Stimulated activated CD4-positive, alpha-beta T cell treated with anti-CD3 and anti-CD28 coated beads, Interleukin-2, amount 100 ng/mL, for 48 hours (primary cell): ENCODE measurements at places on chromosomes 7 and 10.
A peak's percentile ranks its signal among the peaks of the same experiment; 100 is the strongest.

DNA sequence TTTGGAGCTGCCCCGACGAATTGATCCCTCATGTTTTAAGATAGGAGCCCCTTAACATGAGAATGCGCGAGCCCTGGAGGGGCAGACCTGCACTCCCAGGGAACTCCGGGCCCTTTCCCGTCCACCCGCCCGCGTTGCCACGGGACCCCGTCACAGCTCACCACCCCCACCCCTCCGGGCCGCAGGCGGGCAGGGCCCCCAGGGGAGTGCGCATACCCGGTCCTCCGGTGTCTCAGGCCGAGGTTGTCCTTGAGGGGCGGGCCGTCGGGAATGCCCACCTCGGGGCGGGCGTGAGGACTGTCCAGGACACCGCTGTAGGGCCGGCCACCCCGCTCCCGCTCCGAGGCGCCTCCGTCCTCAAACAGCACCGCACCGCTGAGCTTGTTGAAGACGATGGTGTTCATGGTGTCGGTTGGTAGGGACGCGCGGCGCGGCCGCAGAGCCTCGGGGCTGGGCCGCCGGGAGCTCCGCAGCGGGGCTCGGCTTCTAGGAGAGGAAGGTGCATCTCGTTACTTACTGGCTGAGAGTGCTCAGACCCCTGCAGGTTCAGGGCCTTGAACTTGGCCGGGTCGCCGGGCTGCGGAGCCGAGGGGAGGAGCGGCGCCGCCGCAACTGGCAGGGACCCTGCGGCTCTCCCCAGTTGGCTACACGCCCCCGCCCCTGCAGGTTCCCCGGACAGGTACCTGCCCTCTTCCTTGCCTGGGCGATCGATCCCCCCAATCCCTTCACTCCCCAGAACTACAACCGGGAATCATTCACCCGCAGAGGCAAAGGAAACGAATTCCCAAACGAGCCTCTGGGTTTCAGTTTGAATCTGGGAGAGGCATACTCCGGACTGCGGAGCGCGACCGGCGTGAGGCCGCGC lies 2.4 kb downstream of the MKX start:
- peak; percentile 24 for DNase-seq

DNA sequence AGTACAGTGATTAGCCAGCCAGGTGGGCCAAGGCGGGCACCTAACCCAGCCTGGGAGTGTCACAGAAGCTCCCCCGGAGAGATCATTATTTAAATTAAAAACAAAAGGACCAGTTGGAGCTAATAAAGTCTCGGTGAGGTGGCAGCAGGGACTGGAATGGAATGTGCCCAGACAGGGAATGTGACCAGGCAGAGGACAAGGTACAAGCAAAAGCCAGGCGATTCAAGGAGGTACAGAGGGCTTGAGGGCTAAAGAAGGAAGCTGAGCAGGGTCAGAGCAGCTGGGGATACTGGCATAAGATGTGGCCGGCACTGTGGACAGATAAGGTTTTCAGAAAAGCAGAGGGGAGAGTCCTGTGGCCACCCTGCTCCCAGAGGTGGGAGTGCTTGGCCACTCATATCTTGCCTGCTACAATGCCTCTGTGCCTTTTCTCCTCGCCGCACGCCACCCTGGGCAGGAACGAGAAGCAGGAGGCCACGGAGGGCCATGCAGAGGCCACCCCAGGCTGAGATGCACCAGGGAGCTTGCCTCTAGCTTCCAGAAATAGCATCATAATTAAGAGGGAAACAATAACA lies 13.2 kb downstream of the TMEM273 start:
- no peak for DNase-seq

DNA sequence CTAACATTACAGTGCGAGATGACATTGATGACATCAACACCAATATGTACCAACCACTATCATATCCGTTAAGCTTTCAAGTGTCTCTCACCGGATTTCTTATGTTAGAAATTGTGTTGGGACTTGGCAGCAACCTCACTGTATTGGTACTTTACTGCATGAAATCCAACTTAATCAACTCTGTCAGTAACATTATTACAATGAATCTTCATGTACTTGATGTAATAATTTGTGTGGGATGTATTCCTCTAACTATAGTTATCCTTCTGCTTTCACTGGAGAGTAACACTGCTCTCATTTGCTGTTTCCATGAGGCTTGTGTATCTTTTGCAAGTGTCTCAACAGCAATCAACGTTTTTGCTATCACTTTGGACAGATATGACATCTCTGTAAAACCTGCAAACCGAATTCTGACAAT lies 4.3 kb downstream of the GPR22 start:
- DNase-seq: no peak

- no peak for DNase-seq
These were observed 11.4 kb downstream of the AKR1C3 start for GRCh38 chr10:5105626-5106025.

GRCh38 chr10:116170815-116171250 lies 102.2 kb downstream of the GFRA1 start:
- no peak for DNase-seq

- DNase-seq: no peak
These were observed 257.2 kb downstream of the GRID1 start for GRCh38 chr10:86109421-86109820.

DNA sequence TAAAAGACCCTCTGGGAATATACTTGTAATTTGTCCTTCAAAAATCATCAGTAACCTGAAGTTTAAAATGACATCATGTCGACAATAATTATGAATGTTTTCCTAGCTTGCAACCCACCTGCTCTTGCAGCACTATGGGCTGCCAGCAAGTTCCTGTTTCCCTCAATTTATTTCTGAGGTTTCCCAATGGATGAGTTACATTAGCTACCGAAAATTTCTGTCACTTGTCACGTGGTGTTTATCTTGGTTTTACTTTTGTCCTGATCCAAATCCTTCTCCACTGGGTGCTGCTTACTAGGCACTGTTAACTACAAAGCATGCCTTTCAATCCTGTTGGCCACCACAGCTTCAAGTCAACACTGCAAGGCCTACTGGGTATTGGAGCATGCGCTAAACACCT lies 31.5 kb downstream of the GIMAP8 start:
- no peak for DNase-seq

- no peak for DNase-seq
These were observed 33.6 kb downstream of the ST7 start for GRCh38 chr7:116986611-116987565.

DNA sequence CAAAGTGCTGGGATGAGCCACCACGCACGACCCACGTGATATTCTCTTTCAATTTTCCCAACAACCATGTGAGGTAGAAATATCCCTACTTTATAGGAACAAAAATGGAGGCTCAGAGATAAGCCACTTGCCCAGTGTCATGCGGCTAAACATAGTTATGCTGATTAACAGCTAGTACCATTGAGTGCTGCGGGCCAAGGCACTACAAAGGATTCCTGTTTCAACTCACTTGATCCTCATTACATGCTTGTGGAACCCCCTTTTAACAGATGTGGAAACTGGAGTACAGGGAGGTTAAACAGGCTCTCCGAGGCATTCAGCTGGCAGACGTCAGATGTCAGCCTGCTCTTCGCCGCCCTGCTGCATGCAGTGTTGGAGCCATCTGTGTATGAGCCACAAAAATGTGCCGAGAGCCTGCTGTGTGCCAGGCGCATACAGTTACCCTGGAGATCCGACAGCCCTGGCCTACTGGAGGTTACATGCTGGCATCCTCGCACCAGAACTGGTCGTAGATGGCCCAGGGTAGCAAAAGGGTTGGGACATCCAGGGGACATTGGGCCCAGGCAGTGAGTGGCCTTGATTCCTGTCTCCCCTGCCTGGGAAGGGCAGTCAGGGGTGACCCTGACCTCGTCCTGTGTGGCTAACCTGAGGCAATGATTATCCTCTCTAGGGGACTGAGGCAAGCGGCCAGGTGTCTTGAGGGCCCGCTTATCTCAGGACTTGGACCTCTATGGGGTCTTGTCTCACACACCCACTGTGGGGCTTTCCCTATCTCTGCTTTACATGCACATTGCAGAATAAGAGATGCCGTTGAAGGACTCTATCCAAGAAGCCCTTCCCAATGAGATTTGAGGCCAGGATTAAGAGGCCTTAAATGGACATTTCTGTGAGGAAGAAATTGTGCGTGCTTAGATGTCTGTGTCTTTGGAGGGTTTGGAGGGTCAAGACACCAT lies 18.5 kb upstream of the SRGN start:
- no peak for DNase-seq

DNA sequence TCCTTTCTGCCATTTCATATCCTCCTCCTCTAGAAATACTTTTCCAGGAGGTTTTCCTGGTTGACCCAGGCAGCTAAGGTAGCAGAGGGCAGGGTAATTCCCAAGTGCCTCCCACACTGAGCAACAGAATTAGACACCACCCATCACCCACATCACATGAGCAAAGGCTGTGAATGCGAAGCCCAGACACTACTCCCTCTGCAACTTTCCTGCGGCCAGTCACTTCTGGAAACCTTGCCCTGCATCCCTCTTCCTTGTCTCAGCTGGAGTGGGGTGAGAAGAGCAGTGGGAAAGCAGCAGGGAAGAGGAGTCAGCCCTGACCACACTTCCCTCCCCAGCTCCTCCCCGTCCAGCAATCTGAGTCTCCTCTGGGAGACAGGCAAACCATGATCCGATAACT lies 15.2 kb downstream of the TMEM176B start:
- DNase-seq: no peak

DNA sequence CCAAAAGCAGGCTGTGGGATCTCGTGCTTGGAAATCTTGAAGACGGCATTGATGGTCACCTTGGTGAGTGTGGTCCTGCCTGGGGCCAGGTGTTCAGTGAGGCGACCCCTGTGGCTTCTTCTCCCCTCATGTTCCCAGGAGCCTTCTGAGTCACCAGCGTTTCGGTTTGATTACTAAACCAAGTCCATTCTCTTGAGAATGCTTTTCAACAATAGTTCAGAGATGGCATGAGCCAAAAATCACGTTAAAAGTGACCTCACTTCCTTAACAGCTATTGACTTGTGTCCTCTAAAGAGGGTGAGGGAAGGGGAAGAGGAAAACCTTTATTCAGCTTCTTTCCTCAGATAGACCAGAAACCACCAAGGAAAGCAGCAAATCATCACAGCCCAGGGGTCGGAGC lies 315.2 kb downstream of the GATA3 start:
- no peak for DNase-seq

- DNase-seq: no peak
These were observed 53.7 kb downstream of the CAV1 start for GRCh38 chr7:116578526-116578925.

DNA sequence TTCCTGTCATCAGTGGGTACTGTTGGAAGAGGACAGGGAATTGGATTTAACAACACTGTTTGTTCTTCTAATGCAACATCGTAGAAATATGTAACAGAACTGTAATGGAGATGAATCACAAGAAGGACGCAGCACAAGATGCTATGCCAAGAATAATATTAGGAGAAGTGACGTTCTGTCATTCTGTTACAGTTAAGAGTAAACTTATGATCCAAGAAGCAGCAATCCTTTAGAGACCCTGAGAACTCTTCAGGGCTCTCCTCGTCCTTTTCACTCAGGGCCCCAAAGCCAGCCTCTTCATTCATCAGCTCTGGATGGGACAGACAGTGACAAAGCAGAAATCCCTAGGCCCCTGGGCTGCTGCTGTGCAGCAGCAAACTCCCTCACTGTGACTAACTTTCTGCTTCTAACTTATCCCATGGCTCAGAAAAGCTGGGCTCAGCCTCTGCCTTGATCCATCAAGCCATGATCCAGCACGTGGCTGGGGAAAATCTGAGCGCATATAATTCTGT lies 8.7 kb upstream of the IL6 start:
- no peak for DNase-seq

DNA sequence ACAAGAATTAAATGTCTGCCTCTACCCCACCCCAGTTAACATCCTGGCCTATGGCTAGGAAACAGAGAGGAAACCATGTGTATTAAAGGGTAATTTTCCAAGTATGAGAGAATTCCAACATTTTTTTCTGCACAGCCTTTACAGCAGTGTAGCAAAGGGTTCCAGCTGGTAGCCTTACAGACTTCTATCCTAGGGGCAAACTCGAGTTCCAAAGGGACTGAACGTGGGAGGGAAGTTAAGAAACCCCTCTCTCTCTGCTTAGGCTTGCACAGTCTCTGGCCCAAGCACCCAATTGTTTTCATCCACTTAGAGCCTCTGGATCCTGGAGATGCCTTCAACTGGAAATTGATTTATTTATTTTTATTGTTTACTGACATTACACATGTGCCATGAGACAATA lies 60.3 kb downstream of the SLC16A12 start:
- no peak for DNase-seq

- no peak for DNase-seq
These were observed 13.4 kb downstream of the NIPSNAP2 start for GRCh38 chr7:55977831-55978230.

- no peak for DNase-seq
These were observed 2.7 kb upstream of the AOAH start for GRCh38 chr7:36726806-36727503.

DNA sequence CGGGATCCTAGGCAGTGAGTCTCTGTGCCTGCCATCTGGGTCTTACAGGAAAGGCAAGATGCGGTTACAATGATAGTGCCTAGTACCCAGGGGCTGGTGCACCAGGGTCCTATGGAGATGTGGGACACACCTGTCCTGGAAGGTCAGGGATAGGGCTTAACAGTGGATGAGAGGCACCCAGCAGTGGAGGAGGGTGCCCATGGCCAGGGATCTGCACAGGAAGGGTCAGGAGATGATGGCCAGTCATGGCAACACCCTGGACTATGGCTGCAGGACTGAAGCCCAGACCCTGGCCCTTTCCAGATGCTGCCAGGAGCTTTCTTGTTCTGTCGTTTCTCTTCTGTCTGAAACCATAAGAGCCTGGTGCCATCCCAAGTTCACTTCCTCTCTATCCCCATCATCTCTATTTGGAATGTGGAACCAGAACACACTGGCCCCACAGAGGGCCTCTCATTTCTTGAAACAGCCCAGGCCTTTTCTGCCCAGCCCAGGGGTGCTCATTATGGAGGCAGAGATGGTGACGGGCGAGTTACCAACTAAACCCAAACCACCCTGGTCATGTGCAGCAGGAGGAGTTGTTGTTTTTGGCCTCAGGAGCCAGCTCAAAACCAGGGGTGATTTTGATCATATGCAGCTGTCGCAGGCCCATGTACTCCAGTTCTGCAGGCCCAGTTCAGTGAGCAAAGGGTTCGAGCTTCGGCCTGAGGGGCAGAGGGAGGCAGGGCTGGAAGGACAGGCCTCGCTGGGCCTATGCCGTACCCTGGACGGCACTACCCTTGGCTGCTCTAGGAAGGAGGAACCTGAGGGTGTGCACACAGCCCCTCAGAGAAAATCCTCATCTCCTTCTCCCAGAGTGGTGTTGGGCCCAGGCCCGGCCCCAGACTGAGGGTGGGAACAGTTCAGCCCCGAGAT lies 52.6 kb upstream of the GDF10 start:
- no peak for DNase-seq

DNA sequence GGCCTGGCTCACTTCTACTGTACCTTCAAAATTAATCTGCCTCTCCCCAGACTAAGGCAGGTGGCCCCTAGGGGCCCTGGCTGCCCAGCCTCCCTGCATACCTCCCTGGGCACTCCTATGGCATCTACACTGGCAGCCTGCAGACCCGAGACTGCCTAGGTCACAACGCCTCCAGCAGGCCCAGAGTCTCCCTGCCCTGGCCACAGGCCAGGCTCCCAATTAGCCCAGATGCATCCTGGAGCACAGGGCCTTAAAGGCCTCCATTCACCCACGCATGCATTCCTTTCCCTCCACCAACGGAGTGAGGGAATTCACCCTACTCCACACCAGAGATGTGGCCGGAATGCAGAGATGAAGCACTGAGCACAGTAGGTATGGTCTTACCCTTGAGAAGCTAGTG lies 1.9 kb downstream of the CHAT start:
- DNase-seq: no peak
